ENCODE measurements at places on chromosomes 6 and 20.

DNA sequence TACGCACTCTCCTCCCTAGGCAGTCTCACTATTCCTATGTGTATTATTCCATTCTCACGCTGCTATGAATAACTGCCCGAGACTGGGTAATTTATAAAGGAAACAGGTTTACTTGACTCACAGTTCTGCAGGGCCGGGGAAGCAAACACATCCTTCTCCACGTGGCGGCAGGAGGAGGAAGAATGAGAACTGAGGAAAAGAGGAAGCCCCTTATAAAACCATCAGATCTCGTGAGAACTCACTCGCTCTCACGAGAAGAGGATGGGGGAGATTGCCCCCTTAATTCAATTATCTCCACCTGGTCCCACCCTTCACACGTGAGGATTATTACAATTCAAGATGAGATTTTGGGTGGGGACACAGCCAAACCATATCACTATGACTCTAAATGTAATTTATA lies 61.9 kb downstream of the ECT2L start:
- DNase-seq: no peak

DNA sequence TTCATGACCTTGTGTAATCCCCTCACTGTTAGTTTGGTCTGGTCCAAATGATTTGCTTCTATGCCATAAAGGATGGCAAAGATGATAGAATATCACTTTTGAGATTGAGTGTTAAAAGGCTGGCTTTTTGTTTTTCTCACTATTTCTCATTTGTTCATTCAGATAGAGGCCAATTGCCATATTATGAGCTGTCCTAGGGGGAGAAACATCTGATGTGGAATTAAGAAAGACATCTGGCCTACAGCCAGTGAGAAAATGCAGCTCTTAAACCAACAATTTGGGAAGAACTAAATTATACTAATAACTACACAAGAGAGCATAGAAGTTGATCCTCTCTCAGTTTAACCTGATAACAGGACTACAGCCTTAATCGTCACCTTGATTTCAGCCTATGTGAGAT lies 1668.6 kb downstream of the GRIK2 start:
- no peak for DNase-seq

DNA sequence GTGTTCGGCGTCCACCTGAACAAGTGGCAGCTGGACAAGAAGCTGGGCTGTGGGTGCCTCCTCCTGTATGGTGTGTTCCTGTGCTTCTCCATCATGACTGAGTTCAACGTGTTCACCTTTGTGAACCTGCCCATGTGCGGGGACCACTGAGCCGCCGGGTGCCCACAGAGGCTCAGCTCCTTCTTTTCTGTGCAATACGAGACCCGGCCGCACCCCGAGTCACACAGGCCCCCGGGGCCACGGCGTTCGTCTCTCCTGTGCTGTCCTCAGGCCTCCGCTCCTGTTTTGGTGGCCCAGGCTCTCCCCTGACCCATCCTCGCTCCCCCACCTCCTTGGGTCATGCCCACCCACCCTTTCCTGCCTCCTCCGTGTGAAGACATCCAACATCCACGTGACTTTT lies 37.1 kb upstream of the RIN2 start:
- no peak for DNase-seq

DNA sequence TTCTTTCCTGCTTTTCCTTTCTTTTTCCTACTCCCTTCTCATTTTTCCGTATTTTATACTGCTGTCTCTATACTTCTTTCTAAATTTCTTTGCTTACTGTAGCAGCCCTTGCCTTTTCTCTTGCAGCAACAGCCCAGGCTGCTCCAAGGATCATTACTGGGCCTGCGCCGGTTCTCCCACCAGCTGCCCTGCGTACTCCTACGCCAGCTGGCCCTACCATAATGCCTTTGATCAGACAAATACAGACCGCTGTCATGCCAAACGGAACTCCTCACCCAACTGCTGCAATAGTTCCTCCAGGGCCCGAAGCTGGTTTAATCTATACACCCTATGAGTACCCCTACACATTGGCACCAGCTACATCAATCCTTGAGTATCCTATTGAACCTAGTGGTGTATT lies 148.8 kb downstream of the QKI start:
- DNase-seq: no peak

GRCh38 chr6:116557893-116558292 lies 4.3 kb downstream of the CALHM4 start:
- peak; percentile 36 for DNase-seq

DNA sequence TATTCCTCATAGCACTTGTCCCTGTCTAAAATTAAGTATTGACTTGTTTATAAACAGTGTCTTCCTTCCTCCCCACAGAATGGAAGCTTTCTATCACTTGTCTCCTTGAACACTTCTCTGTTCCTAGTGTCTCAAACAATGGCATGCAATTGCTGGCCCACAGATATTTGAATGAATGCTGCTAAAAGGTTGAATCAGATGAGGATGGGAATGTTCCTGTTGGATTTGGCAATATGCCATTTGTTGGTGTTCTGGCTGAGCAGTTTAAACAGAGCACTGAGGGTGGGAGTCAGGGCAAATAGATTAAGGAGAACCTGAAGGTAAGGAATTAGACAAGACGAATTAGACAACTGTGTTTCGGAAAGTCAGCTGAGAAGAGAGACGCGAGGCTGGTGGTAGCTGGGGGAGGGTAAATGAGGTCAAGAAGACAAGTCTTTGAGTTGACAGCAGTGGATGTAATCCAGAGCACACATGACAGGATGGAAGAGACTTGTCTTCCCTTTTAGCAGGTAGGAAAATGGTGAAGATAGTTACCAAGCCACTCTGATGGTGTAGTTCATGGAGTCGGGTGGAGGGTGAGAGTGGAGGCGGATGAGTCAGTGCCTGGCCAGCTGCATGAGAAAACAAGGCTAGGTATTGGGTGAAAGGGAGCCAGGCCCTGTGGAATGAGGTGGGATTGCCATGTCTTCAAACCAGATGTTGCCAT lies 58.3 kb upstream of the GNRH2 start:
- DNase-seq: no peak

- no peak for DNase-seq
Observed at GRCh38 chr6:66838764-66839163, 1131.7 kb upstream of the EYS start.

GRCh38 chr6:31393932-31394331 lies 9.5 kb upstream of the MICA start:
- no peak for DNase-seq

DNA sequence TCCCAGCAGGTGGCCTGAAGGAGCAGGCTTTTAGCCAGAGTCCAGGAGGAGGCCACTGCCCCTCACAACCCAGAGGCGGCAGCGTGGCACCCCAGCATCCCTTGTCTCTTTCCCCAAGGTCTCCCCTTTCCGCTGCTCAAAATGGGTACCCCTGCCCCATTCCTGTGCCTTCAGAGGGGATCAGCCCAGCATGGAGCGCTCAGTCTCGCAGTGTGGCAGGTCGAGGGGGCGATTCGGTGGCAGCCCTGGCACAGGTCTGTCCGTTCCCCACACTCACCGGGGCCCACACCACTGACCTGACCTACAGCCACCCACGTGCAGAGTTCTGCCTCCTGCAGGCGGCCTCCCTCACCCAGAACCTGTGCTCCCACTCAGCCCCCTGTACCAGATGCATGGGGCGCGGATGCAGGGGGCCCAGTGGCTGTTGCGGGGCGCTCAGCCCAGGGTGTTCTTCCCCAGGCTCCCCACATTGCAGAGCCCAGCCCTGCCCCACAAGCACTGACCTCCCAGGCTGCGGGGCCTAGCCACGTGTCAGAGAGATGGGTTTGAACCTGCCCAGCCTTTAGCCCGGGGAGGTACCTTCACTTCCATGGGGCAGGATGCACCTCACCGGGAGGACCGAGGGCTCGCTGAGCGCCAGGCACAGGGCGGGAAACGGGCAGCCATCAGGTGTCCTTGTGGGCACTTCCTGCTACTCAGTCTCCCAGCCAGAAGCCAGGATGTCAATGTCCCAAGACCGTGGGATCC lies 41.8 kb downstream of the DSTN start:
- no peak for DNase-seq

DNA sequence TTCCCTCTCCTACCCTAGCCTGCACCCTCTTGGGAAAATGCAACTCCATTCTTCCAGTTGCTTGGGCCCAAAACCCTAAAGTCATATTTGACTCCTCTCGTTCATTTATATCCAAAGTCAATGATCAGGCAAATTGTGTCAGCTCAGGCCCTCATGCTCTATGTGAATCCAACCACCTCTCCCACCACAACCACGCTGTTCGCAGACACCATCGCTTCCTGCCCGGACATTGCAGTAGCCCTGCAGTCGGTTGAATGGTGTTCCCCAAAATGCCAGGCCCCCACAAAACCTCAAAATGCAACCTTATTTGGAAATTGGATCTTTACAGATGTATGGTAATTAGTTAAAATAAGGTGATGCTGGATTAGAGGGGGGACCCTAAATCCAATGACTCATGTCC lies 98.3 kb downstream of the PREX1 start:
- DNase-seq: no peak

DNA sequence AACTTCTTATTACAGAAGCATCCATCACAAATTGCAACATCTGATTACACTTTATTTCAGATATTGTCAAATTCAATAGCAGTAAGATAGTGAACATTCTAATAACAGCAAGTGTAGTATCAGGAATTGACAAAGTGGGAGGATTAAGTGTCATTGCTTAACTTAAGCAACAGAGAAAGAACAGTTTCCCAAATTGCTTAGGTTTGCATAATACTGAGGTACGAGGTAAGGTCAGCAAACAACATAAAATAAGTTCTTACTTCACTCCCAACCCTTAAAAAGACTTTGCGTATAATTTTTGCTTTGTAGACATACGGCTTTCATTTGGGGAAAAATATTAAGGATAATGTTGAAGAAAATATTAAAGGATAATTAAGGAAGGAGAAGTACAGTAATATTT lies 163.0 kb downstream of the RIMS1 start:
- no peak for DNase-seq

DNA sequence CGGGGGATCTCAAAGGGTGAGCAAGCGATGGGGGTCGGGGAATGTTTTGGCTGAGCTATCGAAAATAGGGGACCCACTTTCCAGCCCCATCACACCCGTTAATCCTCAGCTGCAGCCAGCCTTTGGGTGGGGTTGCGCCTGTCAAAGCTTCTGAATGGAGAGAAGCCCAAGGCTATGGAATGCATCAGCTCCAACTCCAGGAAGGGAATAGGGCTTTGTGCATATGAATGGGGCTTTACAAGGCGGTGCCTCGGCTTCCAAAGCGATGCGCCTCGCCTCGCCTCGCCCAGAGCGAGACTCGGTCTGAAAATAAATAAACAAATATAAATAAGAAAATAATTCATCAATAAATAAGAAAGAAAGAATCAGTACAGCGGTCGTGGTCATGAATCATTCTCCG lies 751.4 kb upstream of the DEFB115 start:
- no peak for DNase-seq

DNA sequence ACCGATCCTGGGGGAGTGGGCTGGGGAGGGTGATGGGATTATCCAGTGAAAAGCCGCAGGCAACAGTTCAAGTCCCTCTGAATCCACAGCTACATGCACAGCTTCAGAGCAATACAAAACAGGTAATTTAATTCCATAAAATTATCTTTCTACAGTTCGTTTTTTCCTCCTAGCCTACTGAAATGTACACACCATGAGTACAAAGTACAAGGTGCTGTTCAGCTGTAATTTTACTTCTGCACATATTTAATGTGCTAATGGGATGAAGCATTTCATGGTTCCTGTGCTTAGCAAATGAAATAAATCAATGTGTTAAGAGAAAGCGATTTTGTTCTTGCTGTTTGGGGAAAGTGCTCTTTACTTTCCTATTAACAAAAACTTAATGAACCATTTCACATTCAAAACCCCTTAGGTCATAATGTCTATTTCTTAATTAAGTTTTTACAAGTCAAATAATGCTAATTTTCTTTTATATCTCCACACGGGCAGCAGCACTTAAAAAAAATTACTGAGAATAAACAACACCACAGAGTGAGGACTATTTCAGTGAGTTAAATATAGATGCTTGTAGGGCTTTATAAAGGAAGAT lies 71.8 kb downstream of the INSM1 start:
- no peak for DNase-seq

DNA sequence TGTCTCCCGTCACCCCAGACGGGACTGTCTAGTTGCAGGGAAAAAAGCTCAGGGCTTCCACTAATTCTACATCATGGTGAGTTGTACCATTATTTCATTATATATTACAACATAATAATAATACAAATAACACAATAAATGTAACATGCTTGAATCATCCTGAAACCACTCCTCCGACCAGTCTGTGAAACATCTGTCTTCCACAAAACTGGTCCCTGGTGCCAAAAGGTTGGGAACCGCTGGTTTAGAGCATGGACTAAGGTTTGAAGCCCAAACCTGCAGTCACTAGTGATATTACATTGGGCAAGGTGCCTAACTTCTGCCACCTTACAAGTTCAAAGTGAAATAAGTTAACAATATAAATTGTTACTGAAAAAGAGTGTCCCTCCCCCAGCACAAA lies 175.7 kb downstream of the PDE10A start:
- DNase-seq: no peak

GRCh38 chr6:138287144-138287955 lies 69.1 kb upstream of the PBOV1 start:
- no peak for DNase-seq

- DNase-seq: no peak
Observed at GRCh38 chr20:59577037-59577808, 27.1 kb upstream of the PHACTR3 start.

GRCh38 chr6:121884091-121884490 lies 448.6 kb downstream of the GJA1 start:
- DNase-seq: no peak
